DMS153 (cell line): ENCODE measurements at places on chromosomes 6 and 20.

- no peak for DNase-seq
Measured at GRCh38 chr6:166029506-166029905, 138.1 kb downstream of the TBXT start.

GRCh38 chr6:75287424-75287823 lies 2.8 kb upstream of the TMEM30A start:
- DNase-seq, result no peak

GRCh38 chr20:38290829-38291814 lies 12.8 kb upstream of the BPI start:
- no peak for DNase-seq

- no peak for DNase-seq
Measured at GRCh38 chr6:14885498-14885897, 360.4 kb upstream of the JARID2 start.

- DNase-seq, result no peak
Measured at GRCh38 chr6:44593539-44593944, 206.0 kb downstream of the CDC5L start.

- no peak for DNase-seq
Measured at GRCh38 chr6:37897818-37898515, 78.4 kb downstream of the ZFAND3 start.

GRCh38 chr6:108916026-108916686 lies 67.9 kb downstream of the ARMC2 start:
- DNase-seq, result no peak

DNA sequence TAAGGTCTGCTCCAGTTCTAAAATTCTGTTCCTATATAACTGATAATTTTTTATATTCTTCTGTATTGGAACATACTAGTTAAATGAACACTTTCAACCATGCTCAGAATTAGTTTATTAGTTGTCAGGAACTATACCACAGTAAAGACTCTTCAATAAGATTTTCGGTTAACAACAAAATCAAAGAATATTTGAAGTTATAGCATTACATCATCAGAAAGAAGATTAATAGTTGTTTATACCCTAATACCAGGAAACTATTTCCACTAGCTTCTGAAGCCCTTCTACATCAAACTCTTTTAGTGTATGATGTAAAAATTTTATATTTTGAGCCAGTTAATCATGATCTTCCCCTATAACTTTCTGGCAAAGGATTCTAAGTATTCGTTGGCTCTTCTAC lies 6.6 kb downstream of the CALHM4 start:
- DNase-seq, result no peak

GRCh38 chr6:166626177-166627032 lies 646 bp downstream of the RPS6KA2 start:
- DNase-seq, result peak; percentile 60

DNA sequence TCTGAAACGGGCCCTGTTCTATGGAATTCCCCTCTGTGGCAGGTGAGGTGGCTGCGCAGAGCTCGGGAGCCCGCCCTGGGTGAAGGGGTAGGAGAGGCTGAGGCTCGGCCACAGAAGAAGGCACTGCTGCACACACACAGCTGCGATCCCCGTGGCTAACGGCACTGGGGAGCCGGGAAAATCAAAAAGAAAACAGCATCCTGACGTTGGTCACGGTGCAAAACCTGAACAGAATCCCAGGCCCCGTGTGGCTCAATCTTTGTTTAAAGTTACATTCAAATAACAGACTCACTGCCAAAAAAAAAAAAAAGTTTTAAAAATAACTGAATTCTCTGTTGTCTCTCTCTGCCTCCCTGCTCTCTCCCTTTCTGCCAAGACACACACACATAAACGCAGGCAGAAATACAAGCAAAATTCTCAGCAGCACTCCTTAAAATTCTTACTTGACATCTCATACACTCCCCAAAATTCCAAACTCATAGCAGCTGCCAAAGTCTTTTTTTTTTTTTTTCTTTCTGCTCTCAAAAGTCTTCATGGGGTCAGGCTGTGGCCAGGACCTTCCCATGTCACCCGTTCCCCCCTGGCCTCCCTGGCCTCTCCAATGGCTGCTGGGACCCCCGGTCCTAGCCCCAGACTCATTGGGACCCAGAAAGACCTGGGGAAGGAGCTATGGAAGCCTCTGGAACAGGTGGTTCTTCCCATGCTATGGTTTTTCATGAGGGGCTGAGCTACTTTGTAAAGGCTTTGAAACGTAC lies 248.8 kb downstream of the TTLL2 start:
- DNase-seq, result no peak

DNA sequence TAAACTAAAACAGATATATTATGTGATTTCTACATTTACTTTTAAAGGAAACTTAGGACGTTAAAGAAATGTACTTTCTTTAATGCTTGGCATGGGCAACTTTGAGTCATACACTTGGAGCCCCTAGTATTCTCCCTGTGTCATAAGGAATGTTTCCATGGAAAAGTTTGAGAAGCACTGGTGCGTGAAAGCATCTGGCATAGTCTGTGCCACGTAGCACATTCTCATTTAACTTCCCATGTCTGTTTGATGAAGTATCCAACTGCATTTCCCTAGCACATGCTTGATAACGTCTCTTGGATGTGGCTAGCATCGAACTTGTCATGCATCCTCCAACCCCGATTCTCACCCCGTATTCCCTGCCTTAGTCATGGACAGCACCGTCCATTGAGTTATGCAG lies 172.0 kb downstream of the TBC1D7 start:
- no peak for DNase-seq

- no peak for DNase-seq
Measured at GRCh38 chr20:44118185-44119033, 68.6 kb downstream of the JPH2 start.
